Activated naive CD4-positive, alpha-beta T cell treated with anti-CD3 and anti-CD28 coated beads for 36 hours (primary cell): ENCODE measurements at places on chromosomes 7 and 10.

- H3K27me3 ChIP-seq = peaks cover 2% of the 10 kb centered on the region
- no peak overlapping the region for H3K27ac ChIP-seq
- peaks cover 3% of the 10 kb centered on the region for H3K4me1 ChIP-seq
Observed at GRCh38 chr7:25391295-25391861, 163.1 kb upstream of the NPVF start.

GRCh38 chr7:79337717-79338116 lies 115.8 kb downstream of the MAGI2 start:
- H3K27ac ChIP-seq = no peak overlapping the region
- H3K4me3 ChIP-seq = no peak overlapping the region

DNA sequence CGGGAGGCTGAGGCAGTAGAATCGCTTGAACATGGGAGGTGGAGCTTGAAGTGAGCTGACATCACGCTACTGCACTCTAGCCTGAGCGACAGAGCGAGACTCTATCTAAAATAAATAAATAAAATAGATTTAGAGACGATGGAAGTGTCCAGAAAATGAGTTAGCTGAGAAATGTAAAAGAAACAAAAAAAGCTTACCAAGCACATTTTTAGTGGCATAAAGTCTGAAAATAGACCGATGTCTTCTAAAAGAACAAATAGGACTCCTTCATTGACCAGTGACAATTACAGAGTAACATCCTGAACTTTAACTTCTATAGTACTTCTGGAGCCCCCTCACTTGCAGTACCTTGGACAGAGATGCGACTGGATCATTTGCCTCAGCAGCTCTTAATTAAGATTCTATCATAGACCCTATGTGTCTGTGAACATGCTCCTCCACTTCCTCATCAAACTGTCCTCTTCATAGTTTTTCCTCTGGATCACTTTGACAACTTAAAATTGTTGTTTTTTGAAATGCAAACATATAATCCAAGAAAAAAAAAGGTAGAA lies 25.2 kb upstream of the SRPK2 start:
- no peak overlapping the region for H3K4me3 ChIP-seq
- no peaks in the 10 kb centered on the region for H3K36me3 ChIP-seq
- H3K27me3 ChIP-seq = no peaks in the 10 kb centered on the region
- H3K27ac ChIP-seq = no peak overlapping the region

DNA sequence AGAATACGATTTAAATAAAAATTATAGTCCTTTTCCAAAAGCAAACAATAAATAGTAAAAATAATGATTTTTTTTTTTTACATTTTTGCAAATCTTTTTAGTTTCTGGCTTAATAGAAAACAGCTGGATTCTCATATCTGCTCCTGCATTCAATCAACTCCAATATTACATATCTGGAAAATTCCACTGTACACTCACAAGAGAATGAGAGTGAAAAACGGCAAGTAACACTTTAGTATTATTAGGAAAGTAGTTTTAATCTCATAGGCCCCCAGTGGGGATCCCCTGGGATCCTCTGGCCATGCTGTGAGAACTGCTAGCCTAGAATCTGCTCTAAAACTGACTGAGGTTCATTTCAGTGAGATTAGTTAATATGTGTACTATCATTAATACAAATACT lies 128.6 kb upstream of the LRRN3 start:
- no peak for DNase-seq
- H3K27me3 ChIP-seq = no peaks in the 10 kb centered on the region
- H3K4me1 ChIP-seq = peaks cover 8% of the 10 kb centered on the region
- peaks cover 6% of the 10 kb centered on the region for H3K36me3 ChIP-seq
- H3K4me3 ChIP-seq = no peak overlapping the region

GRCh38 chr10:80619036-80619435 lies 81.3 kb downstream of the SH2D4B start:
- H3K27ac ChIP-seq = no peak overlapping the region
- DNase-seq = no peak
- no peaks in the 10 kb centered on the region for H3K27me3 ChIP-seq
- H3K4me1 ChIP-seq = no peaks in the 10 kb centered on the region

DNA sequence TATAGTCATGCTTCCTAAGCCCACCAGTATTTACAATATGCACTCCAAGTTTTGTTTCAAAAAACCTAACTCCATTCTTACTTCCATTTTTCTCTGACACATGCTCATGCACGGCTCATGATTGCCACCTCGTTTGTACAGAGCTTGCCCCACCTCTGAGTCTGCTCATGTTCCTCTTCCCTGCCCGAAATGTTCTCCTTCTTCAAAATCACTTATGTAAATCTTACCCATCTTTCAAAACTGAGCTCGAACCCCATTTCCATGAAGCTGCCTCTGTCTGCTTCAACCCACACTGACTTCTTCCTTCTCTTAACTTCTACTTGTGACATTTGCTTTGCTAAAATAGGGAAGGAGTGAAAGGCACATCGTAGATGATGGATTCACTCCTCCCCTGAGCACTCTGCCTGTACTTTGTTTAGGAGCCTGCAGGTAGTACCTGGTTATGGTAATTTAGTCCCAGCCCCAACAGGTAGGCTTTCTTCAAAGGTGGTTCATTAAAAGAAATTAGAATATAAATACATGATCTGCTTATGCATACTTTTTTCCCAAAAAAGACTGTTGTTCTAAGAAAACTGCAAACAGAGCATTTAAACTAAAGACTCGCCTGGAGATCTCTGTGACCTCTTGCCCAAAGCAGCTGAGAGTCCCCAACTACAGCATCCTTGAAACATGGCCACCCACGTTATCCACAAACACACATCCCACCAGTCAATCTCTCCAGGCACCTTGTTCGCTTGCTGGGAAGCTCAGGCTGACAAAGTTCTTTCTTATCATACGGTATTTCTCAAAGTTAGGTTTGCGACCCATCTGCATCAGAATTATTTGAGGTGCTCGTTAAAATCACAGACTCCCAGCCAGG lies 172.0 kb downstream of the DGKI start:
- DNase-seq = no peak
- H3K36me3 ChIP-seq = no peaks in the 10 kb centered on the region
- peaks cover 9% of the 10 kb centered on the region for H3K27me3 ChIP-seq

DNA sequence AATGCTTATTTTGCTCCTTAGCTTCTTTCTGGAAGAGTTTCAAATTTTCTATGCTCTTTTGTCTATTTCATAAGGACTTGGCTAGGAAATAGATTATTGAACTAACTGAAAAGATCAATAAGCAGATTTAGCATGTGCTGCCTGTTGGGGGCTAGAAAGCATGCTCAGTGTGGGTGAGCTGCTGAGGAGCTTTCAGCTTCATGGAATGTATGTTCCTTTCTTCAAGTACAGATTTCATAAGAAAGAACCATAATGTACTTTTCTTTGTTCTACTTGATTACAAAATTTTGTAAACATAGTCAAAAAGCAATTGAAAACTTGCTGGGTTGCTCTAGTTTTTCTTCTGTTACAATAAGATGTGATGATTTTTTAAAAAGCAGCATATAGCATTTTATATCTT lies 73.8 kb downstream of the TAF3 start:
- no peak for DNase-seq
- H3K4me3 ChIP-seq = no peak overlapping the region
- peaks cover 31% of the 10 kb centered on the region for H3K4me1 ChIP-seq

DNA sequence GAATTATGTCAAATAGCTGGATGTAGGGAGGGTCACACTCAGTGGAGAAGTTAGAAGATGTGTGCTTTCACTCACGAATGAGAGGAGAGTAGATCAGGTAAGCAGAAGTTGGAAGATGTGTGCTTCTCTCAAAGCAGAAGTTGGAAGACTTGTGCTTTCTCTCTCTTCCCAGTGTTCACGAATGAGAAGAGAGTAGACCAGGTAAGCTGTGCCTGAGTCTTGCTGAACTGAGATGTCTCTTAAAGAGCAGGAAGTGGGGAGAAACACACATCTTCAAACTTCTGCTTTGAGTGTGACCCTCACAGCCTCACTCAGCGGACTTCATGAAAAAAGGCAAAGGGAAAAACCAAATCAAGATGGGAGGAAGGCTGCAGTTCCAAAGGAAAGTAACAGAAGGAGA lies 7.0 kb upstream of the TMEM243 start:
- H3K27me3 ChIP-seq = no peaks in the 10 kb centered on the region
- no peaks in the 10 kb centered on the region for H3K36me3 ChIP-seq
- no peak overlapping the region for H3K4me3 ChIP-seq
- H3K4me1 ChIP-seq = peaks cover 12% of the 10 kb centered on the region
- no peak overlapping the region for H3K27ac ChIP-seq

DNA sequence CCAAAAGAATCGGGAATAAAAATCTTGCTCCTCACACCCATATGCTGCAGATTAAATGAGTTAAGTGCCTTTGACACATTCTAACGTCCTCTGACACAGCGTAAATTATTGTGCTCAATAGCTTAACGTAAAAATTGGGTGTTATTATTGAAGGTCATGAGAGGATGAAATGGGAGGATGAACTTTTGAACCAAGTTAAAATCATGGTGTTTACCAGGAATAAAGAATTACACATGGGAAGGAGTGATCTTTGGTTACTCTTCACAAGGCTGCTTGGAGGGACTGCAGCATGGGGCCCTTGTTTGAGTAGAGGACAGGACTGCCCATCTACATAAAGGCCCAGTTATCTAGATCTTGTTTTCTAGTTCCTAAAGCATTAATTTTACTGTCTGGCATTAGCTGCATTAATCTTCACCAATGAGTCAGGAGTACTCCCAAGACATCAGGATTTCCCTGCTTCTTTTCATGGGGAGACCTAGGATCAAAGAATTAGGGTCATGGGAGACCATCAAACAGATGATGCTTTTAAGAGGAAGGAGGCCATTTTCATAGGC lies 84.9 kb upstream of the PRR15 start:
- H3K36me3 ChIP-seq = no peaks in the 10 kb centered on the region
- H3K27ac ChIP-seq = no peak overlapping the region
- H3K4me1 ChIP-seq = no peaks in the 10 kb centered on the region
- H3K27me3 ChIP-seq = peaks cover 3% of the 10 kb centered on the region
- no peak for DNase-seq

GRCh38 chr10:29119374-29119773 lies 169.5 kb upstream of the LYZL1 start:
- peaks cover 2% of the 10 kb centered on the region for H3K27me3 ChIP-seq
- H3K36me3 ChIP-seq = no peaks in the 10 kb centered on the region
- no peak overlapping the region for H3K4me3 ChIP-seq
- no peaks in the 10 kb centered on the region for H3K4me1 ChIP-seq
- H3K27ac ChIP-seq = no peak overlapping the region

- peaks cover 13% of the 10 kb centered on the region for H3K4me1 ChIP-seq
- peaks cover 37% of the 10 kb centered on the region for H3K27me3 ChIP-seq
- peak; percentile 17 for DNase-seq
- peak overlapping the region; percentile 61 for H3K4me3 ChIP-seq
- no peaks in the 10 kb centered on the region for H3K36me3 ChIP-seq
- no peak overlapping the region for H3K27ac ChIP-seq
Observed at GRCh38 chr7:149741629-149742028, 31.8 kb downstream of the ZNF467 start.
